ENCODE measurements at places on chromosomes 3 and 15.

DNA sequence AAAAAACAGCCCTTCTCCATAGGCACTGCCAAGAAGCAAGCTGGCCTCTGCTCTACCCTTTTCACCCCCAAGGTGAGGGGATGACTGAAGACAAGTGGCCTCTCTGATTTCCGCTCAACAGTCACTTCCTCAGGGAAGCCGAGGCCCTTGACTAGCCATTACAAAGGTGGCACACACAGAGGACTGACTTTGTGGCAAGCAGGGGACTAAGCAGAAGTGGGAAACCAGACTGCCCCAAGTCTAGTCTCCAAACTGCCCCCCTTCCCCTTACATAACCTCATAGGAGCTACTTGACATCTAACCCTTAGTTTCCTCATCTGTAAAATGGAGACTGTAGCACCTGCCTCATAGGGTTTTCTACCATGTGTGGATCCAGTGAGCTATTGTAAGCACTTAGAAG is 118.9 kb downstream of the FOXP1 start:
- DNase-seq, result no peak

- no peak for DNase-seq
Measured at GRCh38 chr3:140910860-140911259, 30.8 kb upstream of the SLC25A36 start.

GRCh38 chr3:144487011-144487410 is 515.4 kb downstream of the DIPK2A start:
- no peak for DNase-seq

DNA sequence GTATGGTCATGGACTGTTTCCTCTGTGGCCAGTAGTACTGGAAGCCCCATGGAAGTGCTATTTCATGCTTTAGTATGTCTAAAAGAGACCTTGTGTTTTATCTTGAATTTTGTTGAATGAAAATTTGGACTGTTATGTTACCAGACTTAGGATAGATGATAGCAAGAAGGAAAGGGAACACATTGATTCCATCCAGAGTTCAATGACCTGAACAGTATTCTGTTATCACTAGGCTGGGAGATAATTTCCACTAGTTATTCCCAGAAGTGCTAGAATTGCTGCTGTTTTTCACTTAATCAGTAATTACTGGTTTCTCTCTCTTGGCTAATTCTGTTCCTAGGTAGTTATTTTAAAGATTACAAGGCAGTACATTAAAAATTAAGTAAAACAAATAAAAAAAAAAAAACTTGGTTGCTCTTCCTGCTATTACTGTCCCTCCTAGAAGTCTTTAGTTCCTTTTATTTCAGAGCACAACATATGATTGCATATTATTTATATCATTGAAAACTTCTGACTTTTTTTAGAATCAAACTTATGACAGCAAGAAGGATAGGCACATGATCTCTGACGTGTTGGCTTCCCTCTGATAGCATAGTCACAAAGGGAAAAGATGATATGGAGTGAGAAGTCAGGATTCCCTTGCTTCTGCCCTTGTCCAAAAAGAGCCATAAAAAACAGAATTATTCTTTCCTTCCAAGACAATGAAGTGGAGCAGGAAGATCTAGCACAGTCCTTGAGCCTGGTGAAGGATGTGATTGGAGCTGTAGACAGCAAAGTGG is 72.2 kb downstream of the KLHL25 start:
- no peak for DNase-seq

DNA sequence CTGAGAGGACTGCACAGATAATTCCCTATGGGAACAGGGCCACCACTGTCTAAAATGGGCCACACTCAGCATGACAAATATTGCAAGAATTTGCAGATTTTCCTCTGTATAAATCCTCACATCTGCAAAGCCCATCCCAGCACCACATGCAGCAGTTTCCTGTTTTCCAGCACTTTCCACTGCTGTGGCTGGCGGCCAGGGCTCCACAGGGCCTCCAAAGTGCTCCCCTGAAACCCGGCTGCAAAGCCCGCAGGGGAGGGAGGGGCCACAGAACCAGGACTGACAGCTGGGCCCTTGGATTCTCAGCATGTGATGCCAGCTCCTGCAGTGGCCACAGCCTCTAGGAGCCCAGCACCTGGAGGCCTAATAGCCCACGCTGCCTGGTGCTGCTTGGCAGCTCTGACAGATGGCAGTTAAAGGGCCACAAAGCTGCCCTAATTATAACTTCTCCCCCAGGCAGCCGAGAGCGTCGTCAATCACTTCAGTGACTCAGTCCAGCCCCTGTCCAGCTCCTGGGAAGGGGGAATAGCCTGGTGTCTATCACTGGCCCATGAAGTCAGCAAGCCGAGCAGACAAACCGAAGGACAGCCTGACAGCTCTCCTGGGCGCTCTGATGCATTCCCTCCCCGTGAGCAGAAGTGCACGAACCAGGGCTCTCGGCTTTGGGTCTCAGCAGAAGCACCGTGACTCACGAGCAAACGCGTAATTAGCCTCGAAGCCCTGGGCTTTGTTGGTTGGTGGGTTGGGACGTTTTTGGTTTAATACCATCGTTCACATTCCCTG is 4.7 kb downstream of the LRRC15 start:
- DNase-seq, result no peak

DNA sequence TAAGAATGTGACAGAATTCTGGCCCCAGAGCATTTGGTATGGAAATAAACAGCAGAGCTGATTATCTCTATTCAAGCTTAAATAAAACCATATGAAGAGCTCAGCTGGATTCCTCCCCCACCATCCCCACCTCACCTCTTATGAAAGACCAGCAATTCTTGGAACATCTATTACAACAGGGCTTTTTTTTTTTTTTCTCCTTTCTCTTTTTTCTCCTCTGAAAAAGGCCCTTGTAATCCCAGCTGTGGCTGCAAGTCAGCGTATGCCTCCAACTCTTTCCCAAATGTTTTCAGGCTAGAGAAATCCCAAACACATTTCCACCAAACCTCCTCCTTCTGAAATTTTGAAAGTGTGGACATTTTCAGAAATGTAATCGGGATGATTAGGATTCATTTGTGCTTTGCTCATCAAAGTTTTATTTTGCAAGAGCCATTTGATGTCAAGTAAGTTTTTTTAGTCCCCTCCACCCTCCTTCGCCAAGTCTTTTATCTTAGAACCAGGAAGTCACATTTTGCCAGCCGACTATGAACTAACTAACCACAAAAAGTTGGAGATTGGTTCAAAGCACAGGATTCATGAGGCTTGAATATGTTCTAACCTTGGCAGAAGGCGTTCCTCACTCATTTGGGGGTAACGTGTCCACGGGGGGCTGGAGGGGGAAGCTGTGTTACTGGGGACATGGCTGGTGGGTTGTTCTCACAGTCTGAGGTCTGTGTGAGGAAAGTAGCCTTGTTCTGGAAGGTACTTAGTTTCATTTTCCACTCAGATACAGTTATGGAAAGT is 142.0 kb upstream of the PDZRN3 start:
- no peak for DNase-seq

DNA sequence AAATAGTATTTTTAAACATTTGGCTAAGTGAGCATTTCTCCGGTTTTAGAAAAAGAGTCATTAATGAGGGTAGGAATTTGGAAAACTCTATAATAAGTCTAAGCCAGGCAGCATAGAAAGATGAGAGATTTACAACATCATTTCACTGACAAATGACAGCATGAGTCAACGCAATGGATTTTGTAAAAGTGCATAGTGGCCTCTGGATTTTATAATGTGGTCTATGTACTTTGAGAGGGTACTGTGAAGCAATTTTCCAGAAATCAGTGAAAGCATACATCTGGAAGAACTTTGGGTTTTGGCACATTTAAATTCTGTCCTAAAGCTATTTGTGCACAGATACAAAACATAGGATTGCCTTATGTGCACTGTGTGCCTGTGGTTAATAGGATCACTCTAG is 130.8 kb upstream of the CCNL1 start:
- DNase-seq, result no peak

All from NK-92 treated with Interleukin-12 subunit alpha and Interleukin-12 subunit beta, amount 100 ng/mL, for 24 hours (cell line).